ENCODE measurements at places on chromosomes 2 and 18.

- no peak for DNase-seq
Measured at GRCh38 chr2:199907008-199907714, 3.9 kb upstream of the C2orf69 start.

DNA sequence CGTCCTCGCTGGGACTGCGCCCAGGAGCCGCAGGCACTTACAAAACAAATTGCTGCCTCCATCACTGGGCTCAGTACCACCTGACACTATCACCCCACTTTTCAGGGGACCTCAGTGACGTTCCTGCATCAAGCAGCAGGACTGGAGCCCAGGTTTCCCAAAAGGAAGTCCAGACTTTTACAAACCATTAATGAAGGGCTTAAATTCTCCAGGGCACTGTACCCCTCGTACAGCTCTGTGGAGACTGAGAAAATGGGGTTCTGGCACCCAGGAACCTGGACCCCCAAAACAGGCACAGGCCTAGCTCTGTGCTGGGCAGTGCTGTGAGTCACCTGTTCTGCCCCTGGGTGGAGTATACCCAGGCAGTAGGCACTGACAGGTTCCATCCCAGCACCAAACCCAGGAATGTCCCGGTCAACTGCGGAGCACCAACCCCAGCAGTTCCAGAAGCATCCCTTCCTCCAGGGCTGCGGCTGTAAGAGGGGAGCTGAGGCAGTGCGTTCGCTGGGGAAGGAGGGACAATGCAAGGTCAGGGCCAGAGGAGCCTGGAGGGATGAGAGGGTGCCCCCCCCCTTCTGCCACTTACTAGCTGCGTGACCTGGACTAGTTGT, 24.6 kb upstream of the NOTO start:
- no peak for DNase-seq

DNA sequence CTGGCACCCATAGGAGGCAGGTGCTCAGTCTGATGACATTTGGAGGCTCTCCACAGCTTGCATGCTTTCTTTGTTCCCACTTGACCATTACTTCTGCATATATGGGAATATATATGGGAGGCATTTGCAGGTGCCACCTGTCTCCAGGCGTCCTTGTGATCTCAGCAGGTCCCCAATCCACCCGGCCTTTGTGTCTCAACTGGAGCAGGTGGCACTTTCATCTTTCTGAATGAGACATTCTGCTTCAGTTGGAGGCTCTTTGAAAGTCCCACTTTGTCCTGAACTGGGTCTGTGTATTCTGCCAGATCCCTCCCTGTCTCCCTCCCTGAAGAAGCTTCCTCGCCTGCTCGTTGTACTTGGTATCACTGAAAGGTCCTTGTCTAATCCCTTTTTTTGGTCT, 318.1 kb upstream of the EPAS1 start:
- DNase-seq, result no peak

DNA sequence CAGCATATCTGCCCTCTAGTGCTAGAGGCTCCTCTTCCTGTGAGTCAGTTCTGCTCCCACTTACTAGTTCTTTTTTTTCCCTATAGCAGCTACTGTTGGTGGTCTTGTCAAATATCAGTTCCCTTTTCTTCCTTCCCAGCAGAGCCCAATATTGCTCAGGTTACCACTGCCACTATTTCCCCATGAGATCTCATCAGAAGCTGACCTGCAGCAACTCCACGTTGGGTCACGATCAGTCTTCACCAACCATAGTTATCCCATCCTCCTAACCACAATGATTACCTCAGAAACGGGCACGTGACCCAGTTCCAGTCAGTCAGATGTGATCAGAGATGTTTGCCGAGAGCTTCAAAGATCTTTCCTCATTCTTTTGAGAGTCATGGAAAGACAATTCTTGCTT, 59.7 kb upstream of the CAPN13 start:
- no peak for DNase-seq

DNA sequence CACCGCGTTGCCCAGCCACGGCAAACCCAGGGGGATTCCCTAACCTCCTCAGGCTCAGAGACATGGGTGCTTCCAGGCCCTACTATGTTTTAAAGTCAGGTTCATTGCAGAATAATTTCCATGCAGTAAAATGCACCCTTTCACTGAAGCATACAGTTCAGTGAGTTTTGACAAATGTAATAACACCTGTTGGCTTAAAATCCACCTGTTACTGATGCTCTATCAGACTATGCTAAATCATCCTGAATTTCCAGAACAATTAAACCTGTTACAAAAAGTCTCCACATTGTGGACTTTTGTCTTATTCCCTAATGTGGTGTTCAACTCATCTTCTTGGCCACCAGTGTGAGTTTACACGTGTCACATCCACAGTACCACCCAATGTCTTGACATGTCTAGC, 147.0 kb upstream of the ACAA2 start:
- DNase-seq, result no peak

DNA sequence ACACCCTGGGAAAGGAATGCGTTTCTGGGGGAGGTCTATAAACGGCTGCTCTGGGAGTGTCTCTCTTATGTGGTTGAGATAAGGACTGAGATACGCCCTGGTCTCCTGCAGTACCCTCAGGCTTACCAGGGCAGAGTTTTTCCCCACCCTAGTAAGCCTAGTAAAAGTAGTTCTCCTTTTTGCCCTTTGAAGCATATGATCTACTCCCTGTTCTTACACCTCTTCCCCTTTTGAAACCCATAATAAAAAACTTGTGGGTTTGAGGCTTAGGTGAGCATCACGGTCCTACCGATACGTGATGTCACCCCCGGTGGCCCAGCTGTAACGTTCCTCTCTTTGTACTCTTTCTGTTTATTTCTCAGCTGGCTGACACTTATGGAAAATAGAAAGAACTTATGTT, 97.4 kb downstream of the FSIP2 start:
- no peak for DNase-seq

Measured in muscle of arm (tissue), 14 donors.